ENCODE measurements at places on chromosomes 1 and 21. TPM values are rescaled to one million over a fixed set of nuclear protein-coding genes. Genes with fewer than 3 reads are reported as not detected.

Gene PTPN22
- not detected for total RNA-seq

Gene SGIP1
- 118 TPM for total RNA-seq

Gene KCNC4
- total RNA-seq = 1.1 TPM

Gene C4BPA
- not detected for total RNA-seq

Gene ATP1A4
- not detected for total RNA-seq

Gene RHOU
- total RNA-seq = 2.3 TPM

Gene ANGPTL1
- total RNA-seq = 0.57 TPM

Gene LRRIQ3
- 0.86 TPM for total RNA-seq

Gene CFHR2
- total RNA-seq = not detected

Gene BRDT
- total RNA-seq = not detected

Gene HSD11B1
- total RNA-seq = not detected

Gene CRYBG2
- not detected for total RNA-seq

Gene KRTAP22-2
- not detected for total RNA-seq

Gene TCHHL1
- total RNA-seq = not detected

Gene ZNF683
- not detected for total RNA-seq

Gene CHRNB2
- 0.27 TPM for total RNA-seq

Gene ERICH3
- total RNA-seq = not detected

Gene CYP4A22
- total RNA-seq = not detected

Gene TMEM52
- total RNA-seq = not detected

Gene KCNE2
- not detected for total RNA-seq
